GM20000 (cell line): ENCODE measurements at places on chromosomes 1 and 21.

- DNase-seq = no peak
These were observed 76.4 kb downstream of the DSCAM start for GRCh38 chr21:40770435-40771055.

DNA sequence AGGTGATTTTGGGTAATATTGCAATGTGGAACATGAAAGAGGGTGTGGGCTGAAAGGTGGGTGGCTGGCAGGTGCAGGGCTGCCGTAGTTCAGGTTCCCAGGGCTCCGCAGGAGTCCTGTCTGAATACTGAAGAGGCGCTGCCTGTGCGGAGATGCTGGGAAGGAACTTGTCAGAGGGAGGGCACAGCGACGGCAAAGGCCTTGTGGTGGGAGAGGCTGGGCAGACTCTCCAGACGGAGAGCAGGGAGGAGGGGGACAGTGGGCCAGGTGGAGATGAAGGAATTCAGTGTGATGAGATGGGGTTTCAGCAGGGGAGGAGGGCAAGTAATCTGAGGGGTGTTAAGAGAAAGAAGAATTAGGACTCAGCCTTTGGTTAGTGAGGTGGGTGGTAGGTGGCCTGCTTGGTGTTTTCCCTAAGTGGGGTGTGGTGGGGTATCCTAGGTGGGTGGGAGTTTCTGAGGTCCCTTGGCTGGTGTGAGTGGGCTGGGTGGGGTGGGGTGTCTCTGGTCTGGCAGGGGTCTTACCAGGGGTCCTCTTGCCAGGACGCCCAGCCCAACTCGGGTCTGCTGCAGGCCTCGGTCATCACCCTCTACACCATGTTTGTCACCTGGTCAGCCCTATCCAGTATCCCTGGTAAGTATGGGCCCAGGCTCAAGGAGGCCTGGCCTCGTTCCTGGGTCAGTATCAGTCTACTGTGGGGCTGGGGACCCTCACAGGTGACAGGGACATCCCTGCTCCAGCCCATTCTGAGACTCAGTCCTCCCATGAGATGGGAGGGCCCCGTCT, 15.6 kb downstream of the SERINC2 start:
- no peak for DNase-seq

DNA sequence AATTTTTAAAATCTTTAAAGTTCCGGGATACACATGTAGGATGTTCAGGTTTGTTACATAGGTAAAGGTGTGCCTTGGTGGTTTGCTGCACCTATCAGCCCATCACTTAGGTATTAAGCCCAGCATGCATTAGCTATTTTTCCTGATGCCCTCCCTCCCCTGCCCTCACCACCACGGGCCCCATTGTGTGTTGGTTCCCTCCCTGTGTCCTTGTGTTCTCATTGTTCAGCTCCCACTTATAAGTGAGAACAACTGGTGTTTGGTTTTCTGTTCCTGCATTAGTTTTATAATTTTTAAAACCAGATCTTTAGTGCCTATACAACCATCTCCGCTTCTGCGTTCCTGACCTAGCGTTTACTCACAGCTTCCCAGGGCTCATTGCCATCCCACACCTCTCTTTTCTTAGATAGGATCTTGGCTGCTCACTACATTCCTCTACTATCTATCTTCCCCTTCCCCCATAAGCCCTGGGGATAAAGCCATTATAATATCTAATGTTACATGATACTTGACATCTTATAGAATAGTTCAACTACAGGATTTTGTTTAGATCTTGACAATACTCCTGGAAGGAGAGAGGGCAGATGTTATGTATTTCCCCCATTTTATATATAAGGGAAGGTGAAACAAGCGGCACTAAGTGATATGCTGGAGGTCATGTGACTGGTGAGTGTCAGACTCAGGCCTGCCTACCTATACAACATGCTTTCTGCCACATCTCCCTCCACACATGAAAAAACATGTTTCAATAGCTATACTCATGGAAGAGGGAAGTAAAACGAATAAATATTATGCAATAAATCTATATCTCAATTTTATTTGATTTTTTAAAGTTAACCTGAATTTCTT, 52.3 kb upstream of the DNAJC6 start:
- DNase-seq = no peak

- DNase-seq = no peak
These were observed 9.2 kb upstream of the NGF start for GRCh38 chr1:115347282-115347681.

DNA sequence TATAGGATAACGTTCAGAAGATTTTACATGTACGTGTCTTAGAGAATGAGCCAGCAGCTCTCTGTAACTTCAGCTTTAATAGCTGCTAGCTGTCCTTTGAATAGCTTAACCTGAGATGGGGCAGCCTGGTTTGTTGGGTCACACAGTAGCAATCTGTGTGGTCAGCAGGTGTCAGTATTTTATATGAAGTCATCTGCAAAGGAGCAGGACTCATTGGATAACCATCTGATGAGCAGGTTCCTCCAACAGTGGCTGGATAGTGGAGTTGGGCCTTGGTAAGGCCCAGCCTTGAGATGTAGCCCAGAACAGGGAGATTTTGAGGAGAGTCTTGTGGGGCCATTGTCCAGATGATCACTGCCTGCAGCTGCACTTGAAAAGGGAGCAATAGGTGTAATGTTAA, 6.4 kb downstream of the GSTM5 start:
- no peak for DNase-seq

- DNase-seq = no peak
These were observed 274.9 kb downstream of the RRAGC start for GRCh38 chr1:38584448-38585355.
